Thoracic aorta (tissue), 2 donors: ENCODE measurements at places on chromosomes 2 and 18. TPM values are rescaled to one million over a fixed set of nuclear protein-coding genes. Genes with fewer than 3 reads are reported as not detected.
A peak's percentile ranks its signal among the peaks of the same experiment; 100 is the strongest.

- H3K27me3 ChIP-seq, result no peaks in the 10 kb centered on the region
- peaks cover 14% of the 10 kb centered on the region for H3K4me1 ChIP-seq
- H3K36me3 ChIP-seq, result no peaks in the 10 kb centered on the region
- H3K4me3 ChIP-seq, result no peak overlapping the region
Observed at GRCh38 chr2:108910011-108910431, 79.0 kb downstream of the EDAR start.

DNA sequence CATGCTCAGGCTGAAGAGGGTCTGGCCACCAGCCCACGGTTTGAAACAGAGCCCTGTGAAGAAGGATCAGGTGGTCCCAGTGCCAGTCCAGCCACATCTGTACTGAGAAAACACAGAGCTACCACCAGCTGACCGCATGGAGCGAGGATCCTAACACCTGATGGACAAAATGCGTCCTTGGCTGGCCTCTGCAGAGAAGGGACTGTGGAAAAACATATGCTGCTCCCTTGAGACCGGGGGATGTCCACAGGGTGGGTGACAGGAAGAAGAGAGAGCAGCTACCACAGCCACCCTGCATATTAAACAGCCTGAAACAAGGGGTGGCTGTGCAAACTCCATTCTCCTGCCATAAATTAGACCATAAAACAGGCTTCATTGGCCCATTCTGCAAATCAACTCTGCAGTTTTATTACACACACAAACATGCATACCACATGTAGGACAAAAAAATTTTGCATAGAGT, 137.2 kb downstream of the BCL2 start:
- no peak overlapping the region for H3K4me3 ChIP-seq
- H3K36me3 ChIP-seq, result no peaks in the 10 kb centered on the region
- no peak overlapping the region for H3K27ac ChIP-seq
- no peak for DNase-seq
- H3K27me3 ChIP-seq, result no peaks in the 10 kb centered on the region
- H3K4me1 ChIP-seq, result peaks cover 65% of the 10 kb centered on the region

PPP1R1C gene
- not detected for total RNA-seq

DNA sequence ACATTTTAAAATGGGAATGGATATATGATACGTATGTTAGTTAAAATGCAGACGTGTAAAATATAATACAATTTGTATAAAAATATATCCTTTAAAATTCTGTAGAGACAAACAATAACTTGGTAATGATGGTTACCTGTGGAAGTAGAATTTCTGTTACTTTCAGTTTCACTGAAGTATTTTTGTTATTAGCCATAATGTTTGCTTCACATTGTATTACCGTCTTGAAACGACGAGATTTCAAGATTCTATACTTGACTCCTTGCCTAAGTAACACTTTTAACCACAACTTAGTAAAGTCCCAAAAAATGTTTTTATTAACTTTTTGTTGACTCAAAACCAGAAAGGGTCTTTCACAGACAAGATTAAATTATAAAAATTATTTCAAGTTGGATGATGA, 488.3 kb upstream of the VRK2 start:
- no peaks in the 10 kb centered on the region for H3K27me3 ChIP-seq
- no peak for DNase-seq

- H3K27ac ChIP-seq, result no peak overlapping the region
- H3K36me3 ChIP-seq, result no peaks in the 10 kb centered on the region
- DNase-seq, result no peak
- peak overlapping the region; percentile 43 for H3K4me3 ChIP-seq
Observed at GRCh38 chr18:61554946-61555361, 221.7 kb downstream of the CDH20 start.

EFR3B gene
- total RNA-seq, result 0.81 TPM

- H3K27ac ChIP-seq, result no peak overlapping the region
- H3K4me3 ChIP-seq, result peak overlapping the region; percentile 25
- no peak for DNase-seq
- peaks cover 58% of the 10 kb centered on the region for H3K4me1 ChIP-seq
- no peaks in the 10 kb centered on the region for H3K27me3 ChIP-seq
Observed at GRCh38 chr2:46717344-46718121, 198.1 kb downstream of the MCFD2 start.

MAPK4 gene
- 4.0 TPM for total RNA-seq

GRCh38 chr2:107285621-107286299, 399.8 kb upstream of the ST6GAL2 start:
- H3K4me1 ChIP-seq, result no peaks in the 10 kb centered on the region
- no peak overlapping the region for H3K4me3 ChIP-seq
- H3K27me3 ChIP-seq, result no peaks in the 10 kb centered on the region
- H3K27ac ChIP-seq, result no peak overlapping the region
- H3K36me3 ChIP-seq, result no peaks in the 10 kb centered on the region

SLC9A4 gene
- total RNA-seq, result not detected
